ENCODE measurements at places on chromosomes 2 and 18.
A peak's percentile ranks its signal among the peaks of the same experiment; 100 is the strongest.

DNA sequence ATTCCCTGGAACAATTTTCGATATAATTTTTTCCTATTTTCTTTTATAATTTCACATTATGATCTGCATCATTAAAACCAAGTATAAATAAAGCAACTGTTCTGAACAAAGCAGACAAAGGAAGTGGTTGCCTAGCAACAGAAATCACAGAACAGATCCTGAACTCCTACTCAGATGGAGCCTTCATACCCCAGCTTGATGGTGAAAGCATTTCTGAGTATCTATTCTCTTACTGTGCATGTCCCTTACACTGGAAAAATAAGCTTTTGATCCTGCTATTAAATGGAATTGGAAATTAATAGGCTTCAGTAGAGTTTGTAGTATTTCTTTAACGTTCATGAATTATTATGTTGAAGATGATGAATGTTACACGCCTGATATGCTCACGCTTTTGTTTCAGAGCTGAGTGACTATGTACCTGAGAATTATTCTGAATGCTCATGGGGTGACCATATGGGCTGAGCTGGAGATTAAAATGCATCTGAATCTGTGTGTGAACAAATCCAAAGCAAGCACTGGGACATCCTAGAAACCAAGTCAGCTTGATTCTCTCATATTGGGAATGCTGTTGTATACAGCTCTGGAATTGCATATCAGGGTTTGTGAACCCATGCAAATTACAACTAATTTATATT, 254.0 kb downstream of the KCNJ3 start:
- DNase-seq: no peak

DNA sequence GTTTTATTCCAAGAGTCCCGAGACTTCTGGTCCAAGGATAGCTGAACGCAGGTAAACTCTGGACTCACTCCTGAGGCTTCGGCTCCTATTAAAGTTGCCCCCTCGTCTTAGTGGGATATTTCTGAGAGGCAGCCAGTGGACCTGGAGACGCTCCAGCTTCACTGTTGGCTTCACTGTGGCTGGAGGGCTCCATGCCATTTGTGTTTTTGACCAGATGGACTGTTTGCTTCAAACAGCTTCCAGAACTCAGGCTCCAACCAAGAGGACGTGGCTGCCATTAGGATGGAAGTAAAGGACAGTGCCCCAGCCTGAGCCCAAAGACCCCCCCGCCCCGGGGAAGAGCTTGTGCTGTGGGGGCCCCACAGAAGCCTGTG, 94.4 kb upstream of the LDAH start:
- DNase-seq: no peak

GRCh38 chr2:33786881-33787280, 187.8 kb upstream of the FAM98A start:
- no peak for DNase-seq

DNA sequence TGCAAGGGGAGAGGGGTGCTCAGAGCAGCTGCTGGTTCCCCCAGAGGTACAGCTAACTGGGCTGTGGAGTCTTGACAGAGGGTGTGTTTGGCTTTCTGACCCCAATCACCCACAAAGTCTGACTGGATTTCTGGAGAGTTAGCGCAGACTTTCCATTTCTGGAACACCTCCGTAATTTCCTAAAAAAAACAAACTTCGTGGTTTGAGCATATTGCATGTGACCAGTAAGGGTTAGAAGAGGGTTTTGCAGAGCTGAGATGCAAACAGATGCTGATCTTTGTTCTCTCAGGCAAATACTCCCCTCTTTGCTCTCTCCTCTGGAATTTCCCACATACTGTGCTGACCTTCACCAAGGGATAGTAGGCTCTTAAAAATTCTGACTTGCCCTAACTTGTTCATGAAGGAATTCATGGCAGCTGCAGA, 44.5 kb upstream of the TMEM247 start:
- no peak for DNase-seq

DNA sequence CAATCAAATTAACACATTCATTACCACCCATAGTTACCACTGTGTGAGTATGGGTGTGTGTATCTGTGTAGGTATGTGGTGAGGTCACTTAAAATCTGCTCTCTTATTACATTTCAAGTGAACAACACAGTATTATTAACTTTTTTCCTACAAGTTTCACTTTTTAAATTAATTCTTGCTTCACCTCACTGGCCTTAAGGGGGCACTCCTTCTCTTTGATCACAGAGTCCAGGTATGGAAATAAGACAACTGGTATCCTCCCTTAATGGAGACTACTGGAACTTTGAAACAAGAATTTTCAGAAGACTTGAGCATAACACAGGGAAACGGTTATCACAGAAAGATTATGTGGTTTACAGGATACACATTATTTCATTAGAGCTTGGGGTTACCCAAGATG, 255.8 kb downstream of the ASXL3 start:
- DNase-seq: no peak

DNA sequence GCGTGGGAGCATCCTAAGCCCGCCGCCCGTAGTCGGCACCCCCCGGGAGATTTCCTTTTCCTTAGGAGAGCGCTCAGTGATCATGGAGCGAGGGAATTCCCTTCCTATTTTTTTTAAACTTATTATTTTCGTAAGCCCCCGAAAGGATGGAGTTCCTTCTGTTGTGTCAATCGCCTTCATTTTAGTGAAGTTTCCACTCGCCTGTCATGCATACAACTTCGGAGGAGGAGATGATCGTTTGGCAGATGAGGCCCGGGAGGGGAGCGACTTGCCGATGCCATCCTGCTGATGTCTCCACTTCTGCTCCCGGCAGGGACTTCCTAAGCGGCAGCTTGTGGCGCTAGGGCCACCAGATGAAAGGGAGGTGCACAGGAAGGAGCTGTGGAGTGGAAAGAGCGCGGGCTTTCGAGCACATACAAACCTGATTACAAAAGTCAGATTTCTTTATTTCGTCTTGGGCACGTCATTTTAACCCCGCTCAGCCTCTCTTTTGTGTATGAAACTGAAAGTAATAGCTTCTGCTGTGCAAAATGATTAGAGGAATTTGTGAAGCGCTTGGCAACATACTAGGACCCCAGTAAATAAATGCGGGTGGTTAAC, at the start of gene ADGRF3:
Gene ADGRF3, minus strand, starts transcription at position 336 of the 600 bp plus-strand sequence. CDS start 555 bp downstream, outside the sequence.
- peak; percentile 62 for DNase-seq

DNA sequence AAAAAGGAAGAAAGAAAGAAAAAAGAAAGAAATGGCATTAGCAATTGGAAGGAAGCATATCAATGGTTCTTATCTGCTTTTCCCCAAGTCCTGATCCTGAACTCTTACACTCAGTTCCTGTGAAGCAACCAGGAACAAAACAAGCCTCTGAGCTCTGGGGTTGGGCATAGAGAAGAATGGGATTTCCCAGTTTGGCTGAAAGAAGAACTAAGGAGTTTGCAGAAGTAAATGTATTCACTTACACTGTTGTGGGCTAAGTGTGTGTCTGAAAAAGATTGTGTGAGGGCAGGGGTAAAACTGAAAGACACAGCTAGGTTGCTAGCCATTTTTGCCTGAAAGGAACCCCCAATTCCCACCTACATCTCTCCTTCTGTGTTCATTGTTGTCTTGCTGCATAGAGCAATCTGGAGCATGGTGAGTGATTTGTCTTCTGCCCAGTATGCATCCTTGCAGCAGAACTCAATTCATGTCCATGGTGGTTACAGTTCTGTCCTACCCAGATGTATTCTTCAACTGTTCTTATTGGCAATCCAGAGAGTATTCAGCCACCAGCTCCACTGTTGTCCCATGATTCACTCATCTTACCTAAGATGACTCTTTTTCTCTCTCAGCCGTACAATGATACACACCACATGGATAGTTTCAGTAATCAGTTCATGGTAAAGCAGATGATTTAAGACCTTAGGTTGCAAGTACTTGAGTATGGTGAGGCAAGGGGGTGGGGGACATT, 348.7 kb downstream of the ARHGAP15 start:
- DNase-seq: no peak

- no peak for DNase-seq
These were observed 398.2 kb downstream of the ADCYAP1 start for GRCh38 chr18:1302861-1303260.

DNA sequence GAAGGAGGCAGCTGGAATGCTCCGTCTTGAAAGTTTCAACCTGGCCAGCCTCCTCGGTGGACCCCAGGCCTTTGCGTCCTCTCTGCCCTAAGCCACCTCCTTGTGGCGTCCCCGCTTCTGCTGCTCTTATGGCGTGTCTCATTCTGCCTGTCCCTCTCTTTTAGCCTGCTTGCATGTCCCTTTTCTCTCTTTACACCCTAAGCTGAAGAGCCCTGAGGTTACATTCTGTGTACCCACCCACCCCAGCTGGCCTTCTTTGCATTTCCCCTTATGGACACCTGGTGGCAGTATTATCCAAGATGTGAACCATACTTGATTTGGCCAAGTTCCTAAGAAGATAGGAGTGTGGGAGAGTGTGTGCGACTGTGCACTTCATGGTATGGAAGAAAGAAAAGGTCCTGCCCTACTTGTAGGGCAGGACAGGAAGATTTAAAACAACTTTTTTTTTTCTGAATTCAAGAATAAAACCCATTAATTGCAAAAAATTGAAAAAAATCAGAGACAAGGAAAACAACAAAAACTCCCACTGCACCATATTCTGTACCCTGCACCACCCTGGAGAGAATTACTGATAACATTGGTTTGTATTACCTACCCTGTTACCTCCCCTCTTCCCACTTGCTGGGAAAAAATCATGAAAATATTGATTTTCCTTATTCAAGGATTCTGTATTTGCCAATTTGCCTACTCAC, 77.4 kb downstream of the DYSF start:
- no peak for DNase-seq

DNA sequence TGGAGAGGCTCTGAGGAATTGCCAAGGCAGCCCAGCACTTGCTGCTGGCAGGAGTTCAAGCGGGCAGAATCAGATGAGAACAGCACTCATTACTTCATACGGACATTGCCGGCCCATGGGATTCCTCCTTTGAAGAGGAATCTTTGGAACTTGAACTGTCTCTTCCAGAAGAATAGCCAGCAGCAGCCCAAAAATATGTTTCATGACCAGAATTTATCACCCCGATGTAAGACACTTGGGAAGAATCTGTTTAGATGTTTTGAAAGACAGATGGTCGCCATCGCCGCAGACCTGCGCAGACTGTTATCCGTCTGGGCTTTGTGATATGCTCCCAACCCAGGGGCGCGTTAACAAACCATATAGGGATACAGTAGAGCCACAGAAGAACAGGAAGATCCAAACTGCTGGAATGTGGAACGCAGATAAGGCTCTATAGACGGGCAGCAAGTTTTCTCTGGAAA, 3.7 kb upstream of the ADI1 start:
- no peak for DNase-seq

DNA sequence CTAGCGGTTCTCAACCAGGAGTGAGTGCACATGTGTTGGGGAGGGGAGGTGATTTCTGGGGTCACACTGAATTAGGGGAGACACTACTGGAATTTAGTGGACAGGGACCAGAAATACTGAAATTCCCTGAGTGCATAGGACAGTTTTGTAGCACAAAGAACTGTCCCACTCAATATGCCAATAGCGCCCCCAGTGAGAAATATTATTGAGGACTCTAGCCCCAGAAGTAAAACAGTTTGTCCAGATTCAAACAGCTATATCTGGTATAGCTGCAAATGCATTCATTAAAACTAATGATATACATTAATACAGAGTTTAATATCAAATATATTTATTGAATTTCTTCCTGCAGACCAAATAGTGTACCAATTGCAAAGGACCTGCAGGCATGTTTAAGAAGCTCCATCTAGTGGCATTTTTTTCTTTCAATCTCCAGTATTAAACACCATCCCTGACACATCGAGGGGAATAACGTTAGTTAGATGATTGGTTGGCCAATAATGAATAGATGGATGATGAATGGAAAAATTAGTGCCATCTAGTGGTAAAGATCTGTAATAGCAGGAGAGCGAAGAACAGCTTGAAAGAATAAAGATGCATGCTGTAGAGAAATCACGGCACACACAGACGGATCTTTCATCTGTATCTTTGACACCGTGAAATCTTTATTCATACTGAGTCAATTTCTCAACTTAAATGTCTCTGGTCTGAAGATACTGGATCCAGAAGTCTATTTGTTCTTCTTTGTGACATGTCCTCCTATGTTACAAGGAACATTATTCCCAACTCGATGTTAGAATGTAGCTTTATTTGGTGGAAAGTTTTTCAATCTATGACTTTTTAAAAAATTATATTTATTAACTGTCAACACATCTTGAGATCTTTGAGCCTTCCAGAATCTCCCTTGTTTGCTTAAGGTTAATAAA, 62.5 kb downstream of the DHRS9 start:
- DNase-seq: no peak

DNA sequence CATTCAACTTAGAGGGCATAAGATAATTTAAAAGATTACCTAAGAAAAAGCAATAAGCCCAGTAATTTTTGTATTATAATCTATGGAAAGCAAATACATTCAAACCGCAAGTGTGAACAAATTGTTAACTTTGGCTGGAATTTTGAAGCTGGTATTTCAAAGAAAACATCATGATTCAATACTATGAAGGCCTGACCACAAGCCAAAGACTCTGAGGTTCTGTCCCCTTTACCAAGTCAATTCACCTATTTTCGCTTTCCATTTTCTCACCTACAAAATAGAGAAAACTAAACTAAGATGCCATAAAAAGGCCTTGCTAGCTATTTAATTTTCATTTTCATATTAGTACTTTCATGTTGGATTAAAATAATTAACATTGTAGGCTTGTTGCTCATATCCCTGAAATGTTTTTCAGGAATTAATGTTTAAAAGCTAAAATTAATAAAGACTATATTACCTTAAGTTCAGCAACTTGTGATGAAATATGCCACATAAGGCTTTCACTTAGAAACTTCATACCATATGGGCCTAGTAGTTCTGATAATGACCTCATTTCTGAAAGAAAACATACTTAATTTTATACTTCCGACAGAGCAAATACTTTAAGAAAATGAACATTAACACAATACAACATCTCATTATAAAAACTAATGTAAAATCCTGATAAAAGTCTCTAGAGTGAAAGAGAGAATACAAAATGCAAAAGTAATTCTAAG, 85.7 kb upstream of the FRZB start:
- DNase-seq: no peak

GRCh38 chr18:9919564-9920232, 5.9 kb downstream of the VAPA start:
- DNase-seq: no peak

- no peak for DNase-seq
These were observed 6.4 kb upstream of the SLC8A1 start for GRCh38 chr2:40458271-40458794.

DNA sequence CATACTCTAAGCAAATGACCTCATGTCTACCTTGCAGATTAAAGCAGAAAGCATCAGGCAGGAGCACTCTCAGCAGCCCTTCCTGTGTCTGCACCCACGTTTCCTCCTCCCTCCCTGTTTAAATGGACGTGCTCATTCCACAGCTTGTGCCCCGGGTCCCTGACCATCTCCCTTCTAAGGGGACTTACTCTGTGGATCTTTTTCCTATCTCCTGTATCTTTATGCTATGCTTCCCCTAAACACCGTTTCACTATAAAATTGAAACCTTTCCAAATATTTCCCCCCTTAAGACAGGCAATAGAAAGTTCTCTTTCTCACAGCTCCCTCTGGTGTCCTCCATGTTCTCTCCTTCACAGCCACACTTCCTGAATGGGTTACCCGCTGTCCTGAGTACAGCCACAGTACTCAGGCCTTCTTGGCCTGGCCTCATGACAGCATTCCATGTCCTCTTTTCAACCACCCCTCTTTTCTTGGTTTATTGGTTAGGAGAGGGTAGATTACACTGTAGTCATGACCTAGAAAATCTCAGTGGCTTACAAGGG, 41.1 kb downstream of the TMEM185B start:
- DNase-seq: no peak

- DNase-seq: no peak
These were observed 65.8 kb downstream of the INO80D start for GRCh38 chr2:206020171-206020570.

- no peak for DNase-seq
These were observed 29.7 kb downstream of the CNDP1 start for GRCh38 chr18:74563999-74564398.

All from activated naive CD4-positive, alpha-beta T cell treated with Interleukin-2 at 50 U/mL for 16 hours (primary cell).